HCT116 (cell line): ENCODE measurements at places on chromosomes 7 and 10. TPM values are rescaled to one million over a fixed set of nuclear protein-coding genes. Genes with fewer than 3 reads are reported as not detected.

The GARIN1A gene
- 0.49 TPM for total RNA-seq

DNA sequence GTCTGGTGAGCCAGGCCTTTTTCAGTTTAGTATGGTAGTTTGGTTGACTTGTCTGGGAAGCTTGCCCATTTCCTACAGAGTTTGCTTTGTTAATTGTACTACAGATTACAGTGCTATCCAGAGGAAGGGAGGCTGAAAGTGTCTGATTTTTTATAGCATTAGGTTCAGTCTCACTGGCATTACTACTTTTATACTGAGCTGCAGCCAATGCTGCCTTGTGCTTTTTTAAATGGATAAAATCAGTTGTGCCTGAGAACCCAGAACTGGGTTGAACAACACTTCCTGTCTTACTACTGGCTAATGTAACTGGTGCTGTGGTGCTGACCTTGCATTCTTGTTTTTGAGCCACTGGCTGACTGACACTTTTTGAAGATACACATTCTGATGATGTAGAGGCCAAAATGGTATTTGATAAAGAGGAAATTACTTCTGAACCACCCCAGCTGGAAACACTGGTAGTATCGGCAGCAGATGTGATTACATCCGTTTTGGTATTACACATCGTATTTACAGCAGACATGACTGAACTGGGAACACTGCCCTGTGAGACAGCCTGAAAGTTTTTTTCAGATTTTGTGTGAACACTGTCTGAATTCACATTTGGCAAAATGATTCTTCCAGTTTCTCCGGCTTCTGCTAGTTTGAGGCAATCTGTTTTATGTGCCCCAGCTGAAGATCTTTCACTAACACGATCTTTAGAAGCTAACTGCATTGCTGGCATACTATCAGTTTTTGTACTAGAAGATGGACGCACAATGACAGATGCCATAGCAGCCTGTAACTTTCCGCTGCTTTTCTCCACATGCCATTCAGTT, 74.1 kb downstream of the NRBF2 start:
- H3K4me3 ChIP-seq = no peak overlapping the region
- H3K27ac ChIP-seq = no peak overlapping the region
- H3K27me3 ChIP-seq = no peaks in the 10 kb centered on the region
- H3K4me1 ChIP-seq = no peaks in the 10 kb centered on the region

DNA sequence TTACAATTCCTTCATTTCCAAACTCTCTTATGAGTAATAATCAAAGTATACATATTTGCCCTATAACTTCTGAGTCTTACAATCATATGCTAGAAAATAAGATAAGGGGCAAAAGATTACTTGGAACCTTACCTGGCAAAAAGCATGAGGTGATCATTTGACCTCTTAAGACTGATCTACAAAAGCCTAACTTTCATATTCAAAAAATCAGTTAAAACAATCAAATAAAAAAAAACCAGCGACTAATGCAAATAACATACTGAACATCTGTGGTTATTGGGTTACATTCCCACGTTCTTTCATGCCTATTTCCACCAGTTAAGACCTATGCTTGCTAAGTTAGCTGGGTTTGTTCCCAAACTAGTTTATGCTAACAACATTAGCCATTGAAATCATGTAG, 187.6 kb downstream of the RNF133 start:
- H3K27me3 ChIP-seq = no peaks in the 10 kb centered on the region
- no peak overlapping the region for H3K27ac ChIP-seq
- no peaks in the 10 kb centered on the region for H3K4me1 ChIP-seq
- no peak overlapping the region for H3K4me3 ChIP-seq
- no peaks in the 10 kb centered on the region for H3K36me3 ChIP-seq

DNA sequence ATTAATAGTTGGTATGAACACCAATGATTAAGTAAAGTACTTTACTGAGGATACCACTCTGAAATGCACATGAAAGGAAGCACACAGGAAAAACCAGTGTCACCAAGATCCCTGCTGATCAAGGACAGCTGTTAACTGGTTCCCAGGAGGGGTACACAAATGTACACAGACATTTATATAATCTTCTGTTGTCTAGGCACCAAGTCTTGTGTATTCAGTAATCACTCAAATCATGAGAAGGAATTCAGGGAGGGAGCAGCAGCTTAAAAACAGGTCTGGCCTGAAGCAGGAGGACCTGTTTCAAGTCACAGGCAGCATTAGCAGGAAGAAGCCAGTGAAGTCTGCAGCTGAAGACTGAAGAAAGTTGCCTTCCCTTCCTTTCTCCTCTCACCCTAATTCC, 18.7 kb downstream of the MPP7 start:
- H3K4me1 ChIP-seq = peaks cover 19% of the 10 kb centered on the region; the same call in 1 of the 2 replicates
- H3K27me3 ChIP-seq = no peaks in the 10 kb centered on the region
- no peak for DNase-seq
- no peak overlapping the region for H3K4me3 ChIP-seq

The SYT15 gene
- total RNA-seq = 1.6 TPM

The TMEM229A gene
- total RNA-seq = not detected

GRCh38 chr7:57651006-57651405, 201.0 kb downstream of the ZNF716 start:
- no peaks in the 10 kb centered on the region for H3K36me3 ChIP-seq
- H3K27ac ChIP-seq = no peak overlapping the region
- H3K4me1 ChIP-seq = no peaks in the 10 kb centered on the region
- DNase-seq = no peak
- H3K4me3 ChIP-seq = no peak overlapping the region

The NFKB2 gene
- 115 TPM for total RNA-seq

The OR2A5 gene
- total RNA-seq = not detected

- H3K27me3 ChIP-seq = no peaks in the 10 kb centered on the region
- no peak for DNase-seq
- no peaks in the 10 kb centered on the region for H3K4me1 ChIP-seq
- no peak overlapping the region for H3K4me3 ChIP-seq
Measured at GRCh38 chr7:139958599-139959284, 104.0 kb downstream of the PARP12 start.
